Activated T-cell treated with anti-CD3 and anti-CD28 coated beads, Interleukin-2, amount 50 U/mL, for 48 hours (primary cell): ENCODE measurements at places on chromosomes 11 and 22.

- no peak for DNase-seq
Measured at GRCh38 chr11:44781655-44782054, 54.9 kb downstream of the TSPAN18 start.

DNA sequence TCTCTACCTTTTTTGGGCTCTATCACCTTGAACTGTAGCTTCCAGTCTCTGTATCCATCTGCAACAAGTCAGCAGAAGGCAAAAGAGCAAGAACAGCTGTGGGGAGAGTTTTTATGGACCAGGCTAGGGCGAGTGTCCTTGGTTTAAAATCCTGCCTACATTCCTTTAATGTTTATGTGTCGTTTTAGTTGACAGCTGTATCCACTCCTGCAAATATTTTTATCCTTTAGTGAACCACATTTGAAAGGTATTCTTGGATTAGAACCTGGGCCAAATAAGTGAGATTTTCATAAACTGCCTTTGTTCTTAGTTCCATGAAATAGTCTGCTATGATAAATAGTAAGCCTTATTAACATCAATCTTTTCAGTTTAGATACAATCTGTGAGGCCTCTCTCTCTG is 712.2 kb downstream of the ETS1 start:
- no peak for DNase-seq

DNA sequence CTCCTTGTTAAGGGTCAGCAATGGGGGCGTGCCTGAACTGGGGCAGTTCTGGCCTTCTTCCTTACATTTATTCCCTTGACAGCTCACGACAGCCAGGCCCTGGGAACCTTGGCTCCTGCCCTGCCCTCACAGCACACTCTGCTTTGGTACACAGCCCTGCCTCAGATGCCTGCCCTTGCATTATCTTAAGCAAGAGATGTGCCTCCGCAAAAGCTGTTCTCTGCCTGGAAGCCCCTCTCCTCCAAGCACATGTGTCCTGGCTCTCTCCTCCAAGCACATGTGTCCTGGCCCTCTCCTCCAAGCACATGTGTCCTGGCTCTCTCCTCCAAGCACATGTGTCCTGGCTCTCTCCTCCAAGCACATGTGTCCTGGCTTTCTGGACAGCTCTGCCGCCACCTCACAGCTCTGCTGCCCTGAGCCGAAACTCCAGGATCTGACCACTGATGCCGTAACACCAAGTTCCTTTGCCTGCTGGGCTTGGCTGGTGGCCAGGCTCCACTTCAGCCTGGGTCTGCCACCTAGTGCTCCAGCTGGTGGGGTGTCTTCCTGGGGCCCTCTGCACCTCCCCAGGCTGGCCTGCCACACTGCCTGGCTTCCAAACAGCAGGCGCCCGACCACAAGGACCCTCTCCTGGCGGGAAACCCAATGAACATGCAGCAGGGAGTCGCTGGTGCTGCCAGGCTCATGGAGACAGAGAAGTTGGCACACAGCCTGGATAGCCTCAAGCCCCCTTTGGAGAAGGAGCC is 53.0 kb downstream of the SCUBE1 start:
- DNase-seq = no peak

- no peak for DNase-seq
Measured at GRCh38 chr11:6388748-6389147, 1.5 kb upstream of the SMPD1 start.

DNA sequence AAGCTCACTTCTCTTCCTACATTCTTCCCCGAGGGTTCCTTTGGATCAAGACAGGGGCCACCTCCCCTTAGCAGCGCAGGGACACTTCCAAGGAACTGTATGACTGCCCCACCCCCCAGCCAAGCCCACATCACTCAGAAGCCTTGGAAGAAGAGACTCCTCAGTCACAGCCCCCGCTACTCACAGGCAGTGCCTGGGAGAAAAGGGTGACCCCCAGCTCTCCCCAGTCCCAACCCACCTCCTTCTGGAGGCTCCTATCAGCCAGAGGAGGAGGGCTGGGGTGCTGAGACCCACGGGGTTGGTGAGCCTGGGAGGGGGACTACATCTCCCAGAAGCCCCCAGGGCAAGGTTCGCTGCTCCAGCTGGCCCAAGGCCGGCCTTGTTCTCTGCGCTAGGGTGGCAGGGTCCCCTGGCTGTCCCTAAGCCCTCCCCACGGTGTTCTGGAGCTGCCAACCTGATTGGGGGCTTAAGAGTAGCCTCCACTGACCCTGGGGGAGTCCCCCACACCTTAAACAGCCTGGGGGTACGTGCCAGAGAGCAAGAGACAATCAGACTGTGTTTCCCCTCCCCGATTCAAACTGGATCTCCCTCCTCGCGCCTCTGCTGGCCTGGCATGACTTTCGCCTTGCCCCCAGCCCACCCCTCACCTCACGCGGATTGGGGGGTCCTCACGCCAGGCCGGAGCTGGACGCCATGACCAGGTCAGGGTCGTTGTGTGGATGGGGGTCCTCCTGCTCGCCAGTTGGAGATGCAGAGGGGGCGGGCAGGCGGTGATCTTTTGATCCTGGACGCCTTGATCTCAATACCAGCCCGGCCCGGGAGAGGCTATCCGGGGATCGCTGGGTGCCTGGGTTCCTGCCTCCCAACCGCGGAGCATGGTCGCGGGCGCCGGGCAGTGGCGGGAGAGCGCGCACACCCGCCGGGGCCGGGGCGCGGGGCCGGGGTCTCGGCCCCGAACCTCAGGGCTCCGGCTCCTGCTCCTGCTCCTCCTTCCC is 838 bp downstream of the BCL9L start:
- DNase-seq = peak; percentile 76

DNA sequence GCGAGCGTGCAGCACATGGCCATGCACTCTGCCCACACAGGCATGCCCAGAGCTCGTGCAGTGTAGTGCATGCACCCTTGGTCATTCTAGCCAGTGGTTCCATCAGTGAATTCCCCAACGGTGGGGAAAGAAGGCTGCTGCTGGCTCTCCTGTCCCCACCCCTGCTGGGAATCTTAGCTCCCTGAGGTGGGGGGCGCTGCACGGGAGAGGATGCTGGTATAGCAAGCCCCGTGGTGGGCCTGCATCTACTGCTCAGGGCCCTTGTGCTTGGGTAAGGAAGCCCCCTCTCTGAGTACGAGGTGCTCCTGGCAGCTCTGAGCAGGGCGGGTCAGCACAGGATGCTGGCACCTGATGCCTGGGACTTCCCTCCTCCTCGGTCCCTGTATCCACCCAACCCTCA is 18.5 kb upstream of the BAIAP2L2 start:
- DNase-seq = no peak

DNA sequence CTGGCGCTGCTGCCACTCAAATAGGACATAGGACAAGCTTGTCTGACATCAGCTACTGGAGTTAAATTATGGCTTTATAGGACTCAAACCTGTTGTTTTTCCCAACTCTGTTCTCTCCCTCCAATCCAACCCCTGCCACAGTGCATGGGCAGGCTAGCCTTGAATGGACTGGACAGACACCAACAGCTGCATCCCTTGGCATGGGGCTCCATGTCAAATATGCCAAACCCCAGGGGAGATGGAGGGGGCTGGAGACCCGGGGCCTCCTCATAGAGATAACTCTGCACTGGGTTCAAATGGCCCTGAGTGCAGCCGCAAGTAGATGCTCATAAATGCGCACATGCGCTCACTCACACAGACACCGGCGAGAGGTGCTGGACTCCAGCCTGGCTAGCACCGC is 28.9 kb downstream of the CD5 start:
- DNase-seq = no peak

GRCh38 chr11:70528794-70529580 is 130.7 kb downstream of the CTTN start:
- DNase-seq = no peak

DNA sequence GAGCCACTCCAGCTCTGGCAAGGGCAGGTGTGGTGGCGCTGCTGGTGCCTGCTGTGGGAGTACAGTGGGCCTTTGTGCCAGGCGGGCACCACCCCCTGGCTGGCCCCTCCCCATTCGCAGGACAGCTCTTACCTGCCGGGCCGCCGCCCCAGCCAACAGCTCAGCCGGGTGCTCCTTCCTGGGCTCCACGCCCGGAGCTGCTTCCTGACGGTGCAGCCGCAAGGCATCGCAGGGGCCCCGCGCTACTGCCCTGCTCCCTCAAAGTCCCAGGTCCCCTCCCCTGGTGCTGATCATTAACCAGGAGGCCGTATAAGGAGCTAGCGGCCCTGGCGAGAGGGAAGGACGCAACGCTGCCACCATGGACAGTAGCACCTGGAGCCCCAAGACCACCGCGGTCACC is at the start of gene SLC5A1:
Gene SLC5A1 (plus strand): TSS at position 338 of the 400 bp plus-strand sequence. CDS start 21 bp downstream, at position 359.
- no peak for DNase-seq

GRCh38 chr11:93128574-93128973 is 69.2 kb downstream of the SLC36A4 start:
- no peak for DNase-seq

- DNase-seq = no peak
Measured at GRCh38 chr22:30104501-30105156, 24.4 kb downstream of the HORMAD2 start.

- no peak for DNase-seq
Measured at GRCh38 chr22:20479612-20480196, 15.9 kb downstream of the KLHL22 start.

GRCh38 chr11:985406-985805 is 51.1 kb downstream of the MUC6 start:
- no peak for DNase-seq

DNA sequence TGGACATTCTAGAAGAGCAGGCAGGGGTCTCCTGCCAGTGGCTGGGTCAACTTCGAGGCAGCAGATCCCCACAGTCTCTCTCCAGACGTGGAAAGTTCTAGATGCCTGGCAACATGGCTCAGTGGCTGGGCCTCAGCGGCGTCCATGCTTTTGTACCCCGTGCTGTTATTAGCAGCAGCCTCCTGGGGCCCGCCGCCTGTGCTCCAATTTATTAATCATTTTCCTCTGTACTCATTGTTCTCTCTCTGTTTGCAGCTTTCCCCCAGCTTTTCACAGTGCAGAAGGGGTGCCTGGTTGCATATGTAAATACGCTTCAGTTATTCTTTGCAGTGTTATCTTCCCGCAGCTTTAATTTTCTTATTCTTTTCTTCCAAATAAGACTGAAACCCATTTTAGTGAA is 515.1 kb downstream of the TBC1D22A start:
- DNase-seq = no peak

- peak; percentile 36 for DNase-seq
Measured at GRCh38 chr22:43867839-43868635, 5.7 kb upstream of the SULT4A1 start.

DNA sequence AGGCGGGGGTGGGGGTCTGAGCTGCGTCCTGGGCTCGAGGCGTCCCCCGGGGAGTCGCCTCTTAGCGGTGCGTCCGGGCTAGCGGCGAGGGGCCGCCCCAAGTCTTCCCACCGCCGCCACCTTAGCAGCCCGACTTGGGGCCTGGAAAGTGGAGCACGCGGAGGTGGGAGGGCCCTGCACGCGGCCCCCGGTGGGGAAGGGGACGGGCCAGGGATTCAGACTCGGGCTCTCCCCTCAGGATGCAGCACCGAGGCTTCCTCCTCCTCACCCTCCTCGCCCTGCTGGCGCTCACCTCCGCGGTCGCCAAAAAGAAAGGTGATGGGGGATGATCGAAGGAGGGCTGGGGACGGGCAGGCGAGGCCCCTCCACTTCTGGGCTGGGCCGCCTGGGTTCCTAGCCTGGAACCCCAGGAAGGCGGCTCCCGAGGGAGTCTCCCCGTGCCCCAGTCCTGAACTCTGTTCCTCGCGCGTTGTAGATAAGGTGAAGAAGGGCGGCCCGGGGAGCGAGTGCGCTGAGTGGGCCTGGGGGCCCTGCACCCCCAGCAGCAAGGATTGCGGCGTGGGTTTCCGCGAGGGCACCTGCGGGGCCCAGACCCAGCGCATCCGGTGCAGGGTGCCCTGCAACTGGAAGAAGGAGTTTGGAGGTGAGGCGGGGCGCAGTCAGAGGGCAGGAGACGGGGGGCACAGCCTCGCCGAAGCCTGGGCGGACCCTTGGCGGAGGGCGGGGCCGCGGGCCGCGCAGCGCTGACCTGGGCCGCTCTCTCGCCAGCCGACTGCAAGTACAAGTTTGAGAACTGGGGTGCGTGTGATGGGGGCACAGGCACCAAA is 563 bp downstream of the MDK start:
- no peak for DNase-seq

DNA sequence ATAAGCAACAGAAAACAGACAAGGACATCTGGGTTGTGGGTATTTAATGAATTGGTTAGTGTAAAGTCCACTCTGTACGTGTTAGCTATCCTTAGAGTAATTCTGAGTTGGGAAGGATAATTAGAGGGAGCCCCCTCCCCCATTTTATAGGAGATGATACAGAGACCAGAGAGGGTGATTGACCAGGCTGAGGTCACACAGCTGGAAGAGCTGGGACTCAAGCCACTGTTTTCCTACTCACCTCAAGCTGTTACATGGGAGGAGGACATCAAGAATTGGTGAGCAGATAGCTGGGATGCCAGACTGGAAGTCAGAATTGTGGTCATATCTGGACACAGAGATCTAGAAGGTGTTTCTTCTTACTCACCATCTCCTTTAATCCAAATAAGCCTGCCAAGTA is 8.7 kb upstream of the NPTXR start:
- DNase-seq = no peak

DNA sequence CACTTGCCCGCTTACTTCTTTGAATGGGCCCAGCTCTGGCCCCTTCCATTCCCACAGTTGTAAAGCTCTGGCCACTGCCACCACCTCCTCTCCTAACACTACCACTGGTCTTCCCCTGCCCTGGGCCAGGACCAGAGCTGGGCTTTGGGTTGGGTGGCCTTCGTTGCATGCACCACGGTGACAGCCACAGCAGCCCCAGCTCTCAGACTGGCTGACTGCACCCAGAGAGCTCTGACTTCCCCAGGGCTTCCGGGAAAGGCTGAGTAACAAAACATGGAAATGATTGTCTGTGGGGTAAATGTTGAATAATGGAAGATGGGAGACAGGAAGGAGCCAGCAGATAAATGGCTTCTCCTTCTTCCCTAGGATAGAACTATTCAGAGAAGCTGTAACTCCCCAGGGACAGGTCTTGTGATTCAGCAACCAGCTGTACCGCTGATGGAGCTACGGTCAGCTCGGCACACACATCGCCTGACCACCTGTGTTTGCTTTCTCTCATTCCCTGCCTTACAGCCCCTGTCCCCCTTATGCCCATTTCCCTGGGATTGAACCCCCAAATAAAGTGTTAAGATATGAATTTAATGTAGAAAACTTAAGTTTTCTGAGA is 27.6 kb downstream of the SCN4B start:
- no peak for DNase-seq

- no peak for DNase-seq
Measured at GRCh38 chr11:64842851-64843685, 1.4 kb downstream of the CDC42BPG start.

DNA sequence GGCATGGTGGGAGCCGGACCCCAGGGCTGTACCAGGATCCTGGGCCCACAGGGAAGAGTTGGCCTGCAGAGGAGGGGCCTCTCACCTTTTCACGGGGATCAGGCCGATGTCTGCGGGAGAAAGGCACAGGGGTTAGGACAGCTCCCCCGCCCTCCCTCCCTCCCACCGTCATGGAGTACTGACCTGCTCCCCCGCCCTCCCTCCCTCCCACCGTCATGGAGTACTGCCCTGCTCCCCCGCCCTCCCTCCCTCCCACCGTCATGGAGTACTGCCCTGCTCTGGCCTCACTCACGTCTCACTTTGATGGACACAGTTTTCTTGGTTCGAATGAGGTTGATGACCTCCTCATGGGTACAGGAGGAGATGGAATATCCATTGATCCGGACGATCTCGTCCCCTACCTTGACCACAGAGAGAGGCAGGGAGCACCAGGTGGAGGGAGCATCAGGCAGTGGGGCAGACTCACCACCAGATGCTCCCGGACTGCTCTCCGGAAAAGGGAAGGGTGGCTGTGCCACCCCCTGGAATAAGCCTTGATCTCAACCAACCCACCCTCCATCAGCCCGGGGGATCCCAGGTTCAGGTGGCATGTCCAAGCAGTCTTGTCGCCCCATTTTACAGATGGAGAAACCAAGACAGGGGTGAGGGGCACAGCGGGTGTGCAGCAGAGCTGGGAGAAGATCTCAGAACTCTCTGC is 17.1 kb downstream of the USH1C start:
- DNase-seq = no peak
